ENCODE measurements at places on chromosomes 13 and 19.
A peak's percentile ranks its signal among the peaks of the same experiment; 100 is the strongest.

DNA sequence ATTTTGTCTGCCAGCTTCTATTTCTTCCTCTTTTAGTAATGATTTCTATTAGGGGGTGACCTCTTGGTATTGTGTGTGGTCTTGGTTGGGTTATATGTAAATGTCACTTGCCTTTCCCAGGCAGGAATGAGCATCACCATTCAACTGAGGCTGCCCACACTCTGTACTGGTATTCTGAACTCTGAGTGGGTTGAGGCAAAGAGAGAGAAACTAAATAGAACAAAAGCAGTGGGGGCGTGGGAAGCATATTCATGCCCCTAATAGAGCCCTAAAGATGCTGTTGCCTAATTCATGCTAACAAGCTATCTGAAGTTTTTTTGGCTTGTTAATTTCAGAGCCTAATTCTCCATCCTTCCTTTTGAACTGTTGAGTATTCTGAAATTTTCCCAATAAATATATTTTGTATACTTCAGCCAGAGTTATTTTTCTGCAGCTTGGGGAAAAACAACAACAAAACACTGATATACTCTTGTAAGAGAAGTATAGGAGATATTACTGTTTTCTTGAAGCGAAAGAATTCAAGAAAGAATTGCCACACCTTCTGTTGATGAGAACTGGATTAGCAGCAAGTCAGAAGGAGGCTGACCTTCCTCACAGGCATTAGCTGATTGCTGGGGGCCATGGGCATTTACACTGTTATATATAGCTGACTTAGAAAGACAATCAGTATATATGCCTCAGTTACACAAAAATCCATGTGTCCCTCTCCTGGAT lies 315.8 kb upstream of the KLF12 start:
- DNase-seq = no peak

- no peak for DNase-seq
Observed at GRCh38 chr13:84821261-84821660, 939.0 kb upstream of the SLITRK1 start.

GRCh38 chr13:20174656-20175405 lies 14.0 kb upstream of the GJA3 start:
- peak; percentile 61 for DNase-seq

GRCh38 chr13:99322297-99323103 lies 15.3 kb upstream of the GPR183 start:
- DNase-seq = no peak

- no peak for DNase-seq
Observed at GRCh38 chr19:18173054-18173571, 500 bp upstream of the IFI30 start.

DNA sequence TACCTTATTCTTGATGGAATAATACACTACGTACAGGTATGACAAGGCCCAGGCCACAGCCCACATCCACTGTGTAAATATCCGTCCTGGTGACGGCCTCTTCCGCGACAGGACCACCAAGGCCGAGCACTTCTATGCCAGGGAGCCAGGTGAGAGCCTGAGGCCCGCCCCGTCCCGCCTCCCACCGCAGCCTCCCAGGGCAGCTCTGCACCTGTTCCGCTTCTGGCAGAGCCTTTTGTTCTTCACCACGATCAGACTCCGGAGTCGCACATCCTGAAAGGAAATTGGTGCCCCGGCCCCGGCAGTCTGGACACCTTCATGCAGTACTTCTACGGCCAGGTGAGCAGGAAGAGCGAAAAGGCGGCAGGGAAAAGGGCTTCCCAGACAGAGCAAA lies 10.6 kb upstream of the ZNF358 start:
- no peak for DNase-seq

GRCh38 chr13:40640845-40641458 lies 25.5 kb downstream of the FOXO1 start:
- no peak for DNase-seq

GRCh38 chr13:71034018-71034417 lies 833.0 kb downstream of the DACH1 start:
- no peak for DNase-seq

- DNase-seq = no peak
Observed at GRCh38 chr19:49801966-49802661, 11.0 kb downstream of the FUZ start.

DNA sequence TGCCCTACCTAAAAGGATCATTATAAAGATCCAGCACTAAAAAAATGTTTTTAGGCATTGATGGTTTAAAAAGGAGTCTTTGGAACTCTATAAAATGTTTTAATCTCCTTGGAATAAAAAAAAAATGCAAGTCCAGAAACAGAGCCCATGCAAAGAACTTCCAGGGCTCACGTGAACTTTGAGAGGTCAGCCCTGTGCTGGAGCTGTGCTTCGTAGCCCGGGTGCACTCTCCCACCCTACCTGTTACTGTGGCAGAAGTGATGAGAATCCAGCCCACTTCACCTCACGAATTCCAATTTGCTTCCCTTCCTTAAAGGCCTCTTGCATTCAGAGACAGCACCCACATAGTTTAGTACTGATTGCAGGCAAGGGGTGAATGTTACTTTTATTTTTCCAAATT lies 267.7 kb downstream of the SHISA2 start:
- no peak for DNase-seq

GRCh38 chr13:97327506-97328221 lies 105.5 kb downstream of the MBNL2 start:
- no peak for DNase-seq

- DNase-seq = no peak
Observed at GRCh38 chr13:57353831-57354230, 186.8 kb downstream of the PRR20E start.

- no peak for DNase-seq
Observed at GRCh38 chr19:48964205-48965039, 687 bp upstream of the FTL start.

DNA sequence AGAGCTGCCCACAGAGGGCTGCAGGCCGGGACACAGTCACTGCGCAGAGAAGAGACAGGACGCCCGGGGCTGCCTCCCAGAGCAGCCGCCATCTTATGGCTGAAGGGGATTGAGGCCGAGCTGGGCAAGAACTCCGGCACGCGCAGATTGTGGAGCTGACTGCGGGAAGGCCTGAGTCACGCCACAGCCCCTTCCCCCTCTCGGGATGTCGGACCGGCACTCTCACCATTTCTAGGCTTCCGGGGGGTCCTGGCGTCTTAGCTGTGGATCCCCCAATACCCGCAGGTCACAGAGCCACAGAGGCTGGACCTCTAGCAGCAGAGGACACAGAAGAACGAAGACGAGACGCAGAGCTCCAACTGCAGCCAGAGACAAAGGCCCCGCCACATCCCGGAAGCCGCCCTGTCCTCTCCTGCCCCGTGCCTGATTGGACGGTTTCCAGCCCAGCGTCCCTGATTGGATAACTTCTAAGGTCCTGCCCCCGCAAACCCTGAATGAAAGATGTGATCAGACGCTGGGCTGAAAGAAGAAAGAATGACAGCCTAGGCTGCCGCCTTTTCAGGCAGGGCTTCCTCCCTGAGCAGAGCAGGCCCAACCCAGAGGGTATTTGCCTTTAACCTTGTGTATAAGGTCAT lies at the start of gene ZNF43:
Gene ZNF43 (minus strand): TSS at position 373 of the 635 bp plus-strand sequence. CDS start 144 bp downstream, at position 229.
- DNase-seq = peak; percentile 79

GRCh38 chr13:32783067-32783466 lies 196.8 kb downstream of the PDS5B start:
- no peak for DNase-seq

DNA sequence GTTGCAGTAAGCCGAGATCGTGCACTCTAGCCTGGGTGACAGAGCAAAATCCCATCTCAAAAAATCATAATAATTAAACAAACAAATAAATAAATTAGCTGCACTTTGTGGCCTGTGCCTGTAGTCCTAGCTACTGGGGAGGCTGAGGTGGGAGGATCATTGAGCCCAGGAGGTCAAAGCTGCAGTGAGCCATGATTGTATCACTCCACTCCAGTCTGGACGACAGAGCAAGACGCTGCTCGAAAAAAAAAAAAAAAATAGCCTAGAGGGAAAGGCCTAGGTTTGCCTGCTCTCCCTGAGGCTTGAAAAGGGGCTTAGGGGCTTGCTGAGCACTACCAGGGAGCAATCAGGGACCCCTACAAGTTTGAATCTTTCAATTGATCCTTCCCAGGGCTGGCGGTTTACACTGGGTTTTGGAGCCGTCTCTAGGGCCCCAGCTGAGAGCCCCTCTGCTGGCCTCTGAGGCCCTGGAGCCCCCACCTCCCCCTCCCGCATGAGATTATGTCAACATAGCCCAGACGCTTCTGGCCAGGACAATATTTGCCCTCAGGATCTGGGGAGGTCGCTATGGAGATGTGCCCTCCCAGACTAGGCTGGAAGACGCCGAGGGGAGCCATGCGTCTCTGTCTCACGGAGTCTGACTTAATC lies 10.4 kb upstream of the GIPR start:
- DNase-seq = no peak

DNA sequence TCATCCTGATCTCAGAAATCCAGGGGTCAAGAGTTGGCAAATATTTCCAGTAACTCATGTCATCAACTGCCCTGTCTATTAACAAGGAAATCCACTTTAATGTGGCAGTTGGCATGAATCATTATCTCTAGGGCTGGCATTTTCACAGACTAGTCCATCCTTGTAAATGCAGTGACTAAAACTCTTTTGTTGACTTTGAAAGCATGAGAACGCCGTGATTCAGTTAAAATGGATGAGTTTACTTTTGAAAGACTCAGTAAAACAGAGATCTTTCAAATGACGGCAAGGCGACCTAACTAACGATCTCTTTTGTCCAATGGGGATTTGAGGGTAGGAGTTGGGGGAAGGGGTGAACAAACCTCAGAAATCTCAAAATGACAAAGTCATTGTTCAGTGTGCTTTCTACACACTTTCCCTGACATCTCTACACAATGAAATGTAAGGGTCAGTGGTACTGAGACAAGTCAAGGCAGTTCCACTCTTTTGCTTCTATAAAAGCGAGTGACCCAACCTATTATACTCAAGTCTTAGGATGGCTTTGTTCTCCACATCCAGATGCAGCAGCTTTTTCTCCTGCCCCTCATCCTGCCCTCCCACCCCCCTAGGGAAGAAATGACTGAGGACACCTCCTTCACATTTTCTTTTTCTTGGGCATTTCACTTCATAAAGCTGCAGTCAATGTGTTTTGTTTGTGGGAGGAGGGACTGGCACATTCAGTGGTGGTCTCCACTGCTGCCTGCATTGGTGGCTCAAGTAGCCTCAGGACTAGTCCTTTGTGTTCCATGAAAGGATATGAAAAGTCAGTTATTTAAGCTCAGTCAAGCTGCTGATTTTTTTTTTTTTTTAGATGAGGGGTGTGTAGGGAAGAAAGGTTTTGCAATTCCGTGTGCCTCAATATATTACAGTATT lies 200.5 kb downstream of the ABCC4 start:
- DNase-seq = no peak

GRCh38 chr19:49490287-49491029 lies 3.0 kb downstream of the RPL13A start:
- no peak for DNase-seq

DNA sequence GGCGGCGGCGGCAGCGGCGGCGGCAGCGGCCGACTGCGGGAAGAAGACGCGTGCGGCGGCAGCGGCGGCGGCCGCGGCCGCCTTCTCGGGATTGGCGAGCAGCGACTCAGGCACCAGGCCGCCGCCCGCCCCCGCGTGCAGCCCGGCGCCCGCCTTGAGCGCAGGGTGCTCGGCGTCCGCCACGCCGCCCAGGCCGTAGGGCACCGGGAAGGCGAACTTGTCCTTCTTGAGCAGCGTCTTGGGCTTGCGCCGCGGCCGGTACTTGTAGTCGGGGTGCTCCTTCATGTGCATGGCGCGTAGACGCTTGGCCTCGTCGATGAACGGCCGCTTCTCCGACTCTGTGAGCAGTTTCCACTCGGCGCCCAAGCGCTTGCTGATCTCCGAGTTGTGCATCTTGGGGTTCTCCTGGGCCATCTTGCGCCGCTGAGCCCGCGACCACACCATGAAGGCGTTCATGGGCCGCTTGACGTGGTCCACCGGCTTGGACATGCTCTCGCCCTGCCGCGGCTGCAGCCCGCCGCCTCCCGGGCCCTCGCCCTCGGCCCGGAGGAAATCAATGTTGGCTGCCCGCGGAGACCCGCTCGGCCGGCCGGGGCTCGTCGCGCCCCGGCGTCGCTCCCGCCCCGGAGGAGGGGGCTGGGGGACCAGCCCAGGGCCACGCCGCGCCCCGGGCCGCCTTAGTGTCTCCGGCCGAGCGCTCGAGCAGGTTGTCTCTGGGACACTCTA lies 621 bp downstream of the SOX21 start:
- no peak for DNase-seq

Data from stimulated activated CD8-positive, alpha-beta memory T cell treated with anti-CD3 and anti-CD28 coated beads, Interleukin-4, amount 100 ng/mL, for 4 hours (primary cell).